Stimulated activated CD8-positive, alpha-beta memory T cell treated with anti-CD3 and anti-CD28 coated beads, Interleukin-15, amount 100 ng/mL, for 24 hours (primary cell): ENCODE measurements at places on chromosomes 4 and X.

GRCh38 chrX:17616936-17617335 lies 120.4 kb upstream of the SCML1 start:
- DNase-seq: no peak

GRCh38 chrX:8845469-8845868 lies 44.3 kb upstream of the FAM9A start:
- no peak for DNase-seq

GRCh38 chrX:14291666-14292500 lies 237.5 kb upstream of the GLRA2 start:
- no peak for DNase-seq

- DNase-seq: no peak
These were observed 2.7 kb downstream of the SHROOM2 start for GRCh38 chrX:9788911-9789310.

DNA sequence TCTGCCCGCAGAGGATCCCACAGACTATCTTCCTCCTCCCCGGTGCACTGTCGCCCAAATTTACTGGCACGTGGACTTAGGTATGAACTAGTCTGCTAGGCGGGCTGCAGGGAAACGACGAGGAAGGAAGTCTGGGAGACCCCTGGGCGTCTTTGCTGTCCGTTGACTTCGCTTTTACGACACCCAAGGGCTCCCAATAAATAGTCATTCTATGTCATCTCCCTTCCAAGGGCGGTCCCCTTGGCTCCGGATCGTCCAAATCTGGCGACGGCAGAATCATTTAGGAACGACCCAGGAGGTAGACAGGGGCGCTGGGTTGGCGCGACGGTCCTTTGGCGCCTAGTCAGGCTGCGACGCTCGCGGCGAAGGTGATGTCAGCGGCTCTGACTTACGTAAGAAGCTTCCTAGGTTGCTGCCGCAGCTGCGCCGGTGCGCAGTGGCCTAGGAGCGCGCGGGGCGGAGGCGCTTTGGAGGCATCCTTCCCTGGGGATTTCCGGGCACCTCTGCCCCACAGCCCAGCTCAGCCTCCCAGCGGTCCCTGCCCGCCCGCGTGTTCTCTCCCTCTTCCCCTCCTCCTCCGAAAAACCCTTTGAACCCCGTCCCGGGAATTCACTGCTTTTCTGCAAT lies 2.2 kb downstream of the NHS start:
- no peak for DNase-seq

- no peak for DNase-seq
These were observed 708.8 kb upstream of the GRIA3 start for GRCh38 chrX:122475306-122475705.

DNA sequence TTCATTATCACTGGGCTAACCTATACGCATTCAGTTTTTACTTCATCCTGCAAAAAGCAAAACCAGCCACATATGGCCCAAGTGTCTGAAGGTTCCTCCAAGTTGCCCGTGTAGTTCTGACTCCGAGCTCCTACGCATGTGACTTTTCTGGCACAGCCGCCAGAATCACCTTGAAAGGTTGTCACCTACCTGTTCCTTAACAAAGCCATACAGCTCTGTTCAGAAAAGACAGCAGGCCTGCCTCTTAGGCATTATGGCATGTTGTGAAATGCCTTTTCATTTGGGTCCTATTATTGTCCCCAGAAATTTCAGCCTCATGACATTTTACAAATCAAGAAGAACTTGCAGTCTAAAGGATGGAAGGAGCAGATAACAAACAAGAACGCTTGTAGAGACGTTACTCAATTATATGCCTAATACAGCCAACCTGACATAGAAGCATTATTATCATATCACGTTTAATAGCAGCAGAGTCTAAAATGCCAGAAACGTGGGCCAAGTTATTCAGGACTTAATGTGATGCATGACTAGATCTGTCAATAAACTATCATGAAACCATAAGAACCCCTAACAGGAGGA lies 118.5 kb downstream of the RBM47 start:
- DNase-seq: no peak

GRCh38 chr4:26510334-26510964 lies 20.2 kb upstream of the CCKAR start:
- DNase-seq: no peak

GRCh38 chr4:168496834-168497233 lies at the start of gene PALLD:
Gene PALLD (plus strand): TSS chr4:168497052.
- no peak for DNase-seq

- no peak for DNase-seq
These were observed 56.1 kb downstream of the CCKAR start for GRCh38 chr4:26434030-26434639.

DNA sequence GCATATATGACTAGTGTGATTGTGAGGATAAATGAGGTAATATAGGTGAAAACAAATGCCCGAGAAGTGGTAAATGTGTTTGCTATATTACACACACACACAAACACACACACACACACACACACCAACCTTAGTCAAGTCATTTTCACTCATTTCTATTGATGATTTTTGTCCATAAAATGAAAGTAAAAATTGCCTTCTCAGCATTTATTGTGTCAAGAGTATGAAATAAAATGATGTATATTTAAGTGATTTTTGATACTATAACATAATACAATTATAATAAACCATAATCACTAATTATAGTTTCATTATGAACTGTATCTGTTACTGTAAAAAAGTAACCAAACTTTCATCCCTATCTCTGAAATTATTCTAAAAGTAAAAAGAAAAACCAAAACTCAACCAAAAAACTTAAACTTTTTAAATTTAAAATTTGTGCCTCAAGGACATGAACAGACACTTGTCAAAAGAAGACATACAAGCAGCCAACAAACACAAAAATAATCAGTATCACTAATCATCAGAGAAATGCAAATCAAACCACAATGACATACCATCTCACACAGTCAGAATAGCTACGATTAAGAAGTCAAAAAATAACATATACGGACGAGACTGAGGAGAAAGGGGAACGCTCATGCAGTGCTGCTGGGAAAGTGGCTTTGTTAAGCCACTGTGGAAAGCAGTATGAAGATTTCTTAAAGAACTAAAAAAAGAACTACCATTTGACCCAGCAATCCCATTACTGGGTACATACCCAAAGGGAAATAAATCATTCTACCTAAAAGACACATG lies 601.0 kb downstream of the TMA16 start:
- DNase-seq: no peak

DNA sequence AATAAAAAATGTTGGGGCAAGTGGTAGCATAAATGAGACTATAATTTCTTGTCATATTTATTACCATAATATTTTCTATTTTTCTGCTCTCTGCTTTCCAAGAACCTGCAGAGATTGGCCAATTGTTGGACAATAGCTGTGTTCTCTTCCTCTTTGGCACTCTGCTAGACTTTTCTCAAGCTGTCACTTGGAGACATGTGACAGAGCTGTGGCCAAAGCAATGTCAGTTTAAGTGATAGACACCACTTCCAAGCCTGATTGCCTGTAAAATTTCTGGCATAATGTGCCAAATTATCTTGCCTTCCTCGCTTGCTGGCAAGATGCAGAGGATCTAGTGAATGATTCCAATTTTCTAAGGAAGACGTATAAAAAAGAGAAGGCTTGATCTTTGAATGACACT lies 162.2 kb upstream of the NDST4 start:
- no peak for DNase-seq

GRCh38 chrX:119648421-119648775 lies 42.2 kb upstream of the NKRF start:
- no peak for DNase-seq

DNA sequence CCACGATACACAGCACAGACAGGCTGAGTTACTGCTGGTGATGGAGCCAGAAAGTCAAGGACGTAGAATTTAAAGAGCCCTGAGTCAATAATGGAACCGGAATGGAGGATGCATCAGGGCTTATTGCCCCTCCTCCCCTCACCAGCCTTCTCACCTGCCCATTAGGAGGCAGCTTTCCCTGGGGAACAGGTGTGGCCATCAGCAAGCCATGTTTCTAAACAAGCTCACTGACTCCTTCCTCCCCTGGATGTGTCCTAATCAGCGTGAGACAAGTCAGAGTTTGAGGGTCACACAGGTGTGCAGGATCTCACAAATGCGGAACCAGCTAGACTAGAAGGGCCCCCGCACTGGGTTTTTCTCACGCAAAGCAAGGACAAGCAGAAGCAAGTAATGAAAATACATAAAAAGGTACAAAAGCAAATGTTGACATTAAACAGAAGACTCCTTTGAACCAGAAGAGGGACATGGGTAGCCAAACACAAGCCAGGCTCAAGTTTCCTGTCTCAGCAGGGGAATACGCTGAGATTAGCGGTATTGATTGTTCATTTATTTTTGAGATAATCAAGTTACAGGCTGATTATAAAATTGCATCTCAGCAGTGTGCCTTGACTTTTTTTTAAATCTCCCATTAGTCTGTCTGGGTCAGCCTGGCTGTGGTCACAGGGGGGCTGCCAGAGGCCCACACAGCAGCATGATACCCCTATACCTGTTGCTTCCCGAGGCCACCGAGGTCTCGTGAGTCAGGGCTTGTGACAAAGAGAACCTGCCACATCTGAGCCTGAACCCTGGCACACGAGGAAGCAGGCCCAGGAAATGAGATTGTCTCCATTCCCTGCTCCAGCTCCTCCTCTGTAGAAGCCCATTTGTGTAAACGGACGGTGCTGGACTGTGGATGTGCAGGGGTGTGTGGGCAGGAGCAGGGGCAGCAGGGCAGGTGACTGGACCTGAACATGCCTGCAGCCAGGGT lies 37.4 kb downstream of the CCKAR start:
- DNase-seq: no peak

DNA sequence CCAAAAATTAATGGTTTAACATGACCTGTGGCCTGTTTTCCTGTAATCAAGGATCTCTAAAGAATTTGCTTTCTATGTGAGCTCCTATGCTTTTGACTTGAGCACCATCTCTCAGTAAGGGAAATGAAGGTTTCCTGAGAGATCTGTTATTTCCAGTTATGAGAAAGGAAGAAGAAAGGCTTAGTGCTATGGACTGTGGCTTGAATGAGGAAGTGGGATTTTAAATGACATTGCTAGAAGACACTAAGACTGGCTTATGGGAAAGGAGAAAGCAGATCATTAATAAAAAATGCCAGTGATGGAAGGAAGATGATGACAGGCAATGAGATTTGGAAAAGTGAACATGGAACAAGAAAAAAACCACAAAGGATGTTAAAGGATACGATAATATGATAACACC lies 285.4 kb downstream of the OPHN1 start:
- no peak for DNase-seq

DNA sequence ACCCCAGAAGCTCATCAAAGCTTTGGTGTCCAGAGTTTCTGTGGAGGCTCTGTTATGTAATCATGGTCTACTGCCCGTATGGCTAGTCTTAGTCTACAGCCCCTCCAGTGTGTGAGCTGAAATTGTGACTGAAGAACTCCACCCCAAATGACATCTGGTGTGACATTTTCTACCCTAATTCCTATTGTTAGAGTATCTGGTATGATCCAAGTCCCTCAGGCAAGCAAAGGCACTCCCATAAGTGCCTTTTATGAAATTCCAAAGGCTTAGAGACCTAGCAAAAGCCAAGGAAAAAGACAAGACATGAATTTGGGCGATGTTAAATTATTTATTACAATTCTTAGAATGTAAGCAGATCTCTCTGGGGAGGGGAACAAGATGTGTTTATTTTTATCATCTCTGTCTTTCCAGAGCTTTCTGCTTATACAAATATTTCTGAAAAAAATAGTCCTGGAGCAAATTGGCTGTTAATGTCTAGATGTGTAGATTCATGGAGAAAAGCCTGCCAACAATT lies 417.4 kb downstream of the CCSER1 start:
- DNase-seq: no peak

DNA sequence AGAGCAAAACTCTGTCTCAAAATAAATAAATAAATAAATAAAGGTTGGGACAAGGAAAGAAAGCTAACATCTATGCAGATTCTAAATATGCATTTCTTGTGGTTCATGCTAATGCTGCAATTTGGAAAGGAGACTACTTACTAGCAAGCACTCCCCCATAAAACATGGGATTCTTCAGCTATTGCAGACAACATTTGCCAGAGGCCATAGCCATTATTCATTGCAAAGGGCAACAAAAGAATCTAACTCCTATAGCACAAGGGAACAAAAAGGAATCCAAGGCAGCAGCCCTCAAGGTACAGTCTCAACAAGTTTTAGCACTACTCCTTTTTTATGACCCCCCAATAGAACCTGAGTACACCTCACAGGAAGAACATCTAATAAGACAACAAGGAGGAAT lies 8.0 kb upstream of the HERC5 start:
- DNase-seq: no peak

- DNase-seq: no peak
These were observed 2725.5 kb downstream of the ARAP2 start for GRCh38 chr4:33518856-33519255.

DNA sequence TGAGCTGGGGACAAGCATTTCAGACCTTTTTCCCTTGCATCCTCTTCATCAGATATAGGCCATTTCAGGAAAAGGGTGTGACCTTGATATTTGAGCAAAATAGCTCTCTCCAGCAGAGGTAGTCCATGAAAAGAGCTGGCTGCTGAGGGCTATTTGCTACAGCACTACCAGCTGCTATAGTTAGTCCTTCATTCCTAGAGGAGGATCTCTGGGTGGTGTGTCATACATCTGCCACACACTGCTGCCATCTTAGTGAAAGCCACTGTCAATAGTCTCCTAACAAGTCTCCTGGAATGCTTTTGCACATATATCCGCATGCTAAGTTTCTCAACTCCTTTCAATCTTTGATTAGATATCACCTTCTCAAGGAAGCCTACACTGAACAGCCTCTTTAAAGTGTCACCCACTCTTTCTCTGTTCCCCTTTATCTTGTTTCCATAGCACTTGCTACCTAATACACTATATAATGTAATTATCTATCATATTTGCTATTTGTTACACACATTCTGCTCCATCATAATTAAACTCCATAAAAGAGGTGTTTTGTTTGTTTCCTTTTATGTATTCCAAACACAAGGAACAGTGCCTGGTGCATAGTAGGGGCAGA lies 131.9 kb downstream of the TBC1D19 start:
- DNase-seq: no peak

DNA sequence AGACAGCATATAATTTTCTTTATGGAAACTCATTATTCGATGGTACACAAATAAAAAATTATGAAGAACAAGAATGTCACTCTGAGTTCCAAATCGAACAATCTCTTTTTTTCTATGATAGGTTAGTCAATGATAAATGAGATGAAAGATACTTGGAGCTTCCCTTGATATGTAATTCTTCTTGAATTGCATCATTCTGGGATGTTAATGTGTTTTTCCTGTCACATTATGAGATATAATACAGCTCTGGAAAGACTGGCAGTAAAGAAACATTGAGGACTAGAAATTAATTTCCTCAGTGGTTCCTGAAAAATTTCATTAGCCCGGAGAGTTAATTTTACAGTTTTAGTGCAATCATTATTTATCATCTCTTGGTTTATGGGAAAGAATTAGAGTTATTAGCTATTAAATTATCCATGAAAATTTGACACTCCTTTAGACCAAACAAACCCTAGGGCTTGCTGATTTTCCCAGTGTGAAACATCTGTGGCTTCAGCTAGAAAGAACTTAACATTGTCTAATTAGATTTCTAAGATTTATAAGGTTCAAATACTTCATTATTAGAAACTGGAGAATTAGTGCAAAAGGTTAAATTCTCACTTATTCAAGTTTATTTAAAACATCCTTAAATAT lies 1546.6 kb upstream of the TENM3 start:
- DNase-seq: no peak

- no peak for DNase-seq
These were observed 3.0 kb upstream of the ZDHHC9 start for GRCh38 chrX:129846716-129847115.

GRCh38 chr4:64016893-64017292 lies 392.4 kb downstream of the TECRL start:
- no peak for DNase-seq

- DNase-seq: no peak
These were observed 523.6 kb upstream of the BOD1L1 start for GRCh38 chr4:14151101-14151500.
